ENCODE measurements at places on chromosomes 3 and 15.

DNA sequence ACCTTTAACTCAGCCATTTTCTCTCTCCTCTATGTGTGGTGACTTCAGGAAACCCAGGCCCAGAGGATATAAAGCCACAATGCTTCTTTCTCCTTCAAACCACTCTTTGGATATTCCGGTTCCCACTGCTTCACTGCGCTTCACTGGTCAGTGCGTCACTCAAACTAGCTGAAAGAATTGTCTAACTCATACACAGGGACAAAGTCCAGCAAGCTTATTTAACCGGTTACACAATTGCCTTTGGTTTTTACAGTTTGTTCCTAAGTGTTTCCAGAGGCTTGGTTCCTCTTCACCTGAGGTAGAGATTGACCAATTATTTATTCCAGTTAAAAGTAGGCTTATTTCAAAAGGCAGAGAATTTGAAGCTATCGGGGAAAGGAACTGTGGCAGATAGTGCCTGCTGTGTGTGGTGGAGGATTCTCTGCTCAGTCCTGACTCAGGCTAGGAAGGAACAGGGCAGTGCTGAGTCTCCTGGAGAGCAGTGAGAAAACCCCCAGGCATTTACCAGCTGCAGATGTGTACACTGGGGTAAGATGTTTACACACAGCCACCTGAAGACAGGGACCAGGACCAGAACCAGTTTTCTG, at the start of gene HGD:
TSS of gene HGD (minus strand) at position 145 of the 587 bp plus-strand sequence. CDS start at position 17, 128 bp downstream.
- no peak for DNase-seq

- no peak for DNase-seq
These were observed 462 bp downstream of the IGDCC3 start for GRCh38 chr15:65377105-65377975.

DNA sequence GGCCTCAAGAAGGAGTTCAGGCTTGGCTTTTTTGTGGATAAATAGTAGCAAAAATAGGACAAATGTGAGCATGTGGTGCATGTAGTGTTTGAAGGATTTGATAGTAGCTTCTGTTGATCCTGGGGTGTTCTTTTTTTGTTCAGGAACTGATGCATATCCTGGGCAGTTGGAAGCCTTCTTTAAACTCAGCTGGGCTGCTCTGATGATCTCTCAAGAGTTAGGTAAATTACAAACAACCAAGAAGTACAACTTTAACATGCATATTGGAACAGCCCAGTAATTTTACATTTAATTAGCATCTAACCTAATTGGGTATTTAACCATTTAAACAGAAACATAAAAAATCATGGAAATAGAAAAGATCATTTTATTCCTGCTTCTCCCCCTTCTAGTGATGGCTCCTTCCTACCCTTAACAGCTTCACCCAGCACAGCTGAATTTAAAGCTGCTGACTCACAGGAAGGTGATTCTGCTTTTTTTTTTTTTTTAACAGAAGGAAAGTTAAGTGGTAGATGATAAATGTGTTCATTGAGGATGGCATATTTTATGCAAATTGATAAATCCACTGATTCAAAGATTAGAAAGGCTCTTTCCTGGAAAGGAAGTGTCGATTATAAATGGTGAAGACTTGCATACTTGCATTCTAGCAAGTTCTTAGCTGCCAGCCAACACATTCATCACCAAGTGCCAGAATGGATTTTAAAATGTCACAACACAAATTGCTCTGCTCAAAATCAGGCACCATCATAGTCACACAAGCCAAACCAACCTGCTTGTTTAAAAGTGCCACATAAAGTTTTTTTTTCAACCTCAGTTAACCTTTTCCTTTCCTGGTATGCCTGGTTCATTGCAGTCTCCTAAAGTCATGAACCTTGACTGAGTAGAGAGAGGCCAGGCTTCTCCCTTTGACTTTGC, 20.0 kb downstream of the SLC35G2 start:
- no peak for DNase-seq

DNA sequence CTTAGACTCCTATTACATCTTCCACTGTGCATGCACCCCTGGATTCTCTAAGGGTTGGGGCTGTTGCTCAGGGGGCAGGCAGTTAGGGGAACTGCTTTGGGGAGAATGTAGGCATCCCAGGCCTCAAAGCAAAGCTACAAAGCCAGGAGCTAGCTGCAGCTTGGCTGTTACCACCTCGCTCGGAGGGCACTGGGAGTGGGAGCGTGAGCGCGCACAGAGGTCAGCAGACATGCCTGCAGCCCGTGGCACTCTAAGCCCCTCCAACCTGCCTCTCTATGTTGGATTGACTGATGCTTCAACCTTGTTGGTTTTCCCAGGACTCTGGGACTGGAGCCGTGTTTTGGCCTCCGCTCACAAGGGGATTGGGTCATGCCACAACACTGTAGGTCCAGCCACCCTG, 69.8 kb downstream of the CPN2 start:
- no peak for DNase-seq

- DNase-seq, result no peak
These were observed 86.5 kb downstream of the MB21D2 start for GRCh38 chr3:192831111-192831644.

GRCh38 chr15:58185439-58185838, 47.3 kb downstream of the AQP9 start:
- DNase-seq, result no peak

DNA sequence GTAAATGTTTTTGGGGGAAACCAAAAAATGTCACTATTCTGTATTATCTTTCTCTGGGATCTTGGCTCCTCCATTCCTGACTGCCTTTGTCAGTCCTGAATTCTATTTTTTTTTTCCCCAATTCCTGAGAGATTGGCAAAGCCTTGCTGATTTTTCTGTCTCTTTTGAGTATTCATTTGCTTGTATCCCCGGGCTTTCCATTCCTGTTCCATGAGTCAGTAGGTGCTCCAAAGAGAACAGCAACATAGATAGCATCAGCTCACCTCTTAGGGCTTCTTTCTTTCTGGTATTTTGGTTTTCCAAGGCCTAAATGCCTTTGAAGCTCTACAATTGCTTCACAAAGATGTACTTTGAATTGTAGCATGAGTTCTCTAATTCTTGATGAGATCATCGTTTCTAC, 271.7 kb upstream of the LRRC3B start:
- DNase-seq, result no peak

DNA sequence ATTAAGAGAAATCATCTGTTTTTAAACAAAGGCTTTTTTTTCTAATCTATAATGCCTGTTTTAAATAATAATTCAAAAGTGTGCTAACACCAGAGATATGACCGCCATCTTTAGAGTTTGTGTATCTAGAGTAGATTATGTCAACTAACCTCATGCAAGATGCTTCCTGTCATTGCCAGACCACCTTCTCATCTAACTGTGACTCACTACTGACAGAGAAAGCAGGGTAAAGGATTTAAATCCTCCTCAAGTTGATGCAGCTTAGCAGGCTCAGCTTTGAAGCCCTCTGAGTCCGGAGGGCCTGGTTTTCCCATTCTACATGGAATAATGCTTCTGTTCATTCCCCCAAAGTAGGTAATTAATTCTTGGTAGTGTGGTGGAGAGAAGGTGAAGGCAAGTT, 108.5 kb downstream of the ECT2 start:
- DNase-seq, result no peak

All from esophagus squamous epithelium (tissue), 5 donors.